ENCODE measurements at places on chromosomes 7 and 10. TPM values are rescaled to one million over a fixed set of nuclear protein-coding genes. Genes with fewer than 3 reads are reported as not detected.

ATOH7 gene
- total RNA-seq: 0.44 TPM

CUBN gene
- 0.46 TPM for total RNA-seq

GRCh38 chr7:17685141-17685540 is 255.2 kb downstream of the SNX13 start:
- H3K27me3 ChIP-seq: no peaks in the 10 kb centered on the region
- no peaks in the 10 kb centered on the region for H3K36me3 ChIP-seq
- peaks cover 4% of the 10 kb centered on the region for H3K4me1 ChIP-seq
- no peak for DNase-seq
- no peak overlapping the region for H3K4me3 ChIP-seq

GRCh38 chr10:97852840-97853405 is 3.3 kb downstream of the GOLGA7B start:
- H3K27me3 ChIP-seq: peaks cover 40% of the 10 kb centered on the region
- H3K4me3 ChIP-seq: no peak overlapping the region
- no peak for DNase-seq
- H3K27ac ChIP-seq: no peak overlapping the region
- no peaks in the 10 kb centered on the region for H3K36me3 ChIP-seq

GRCh38 chr10:122692744-122693143 is 6.9 kb downstream of the C10orf120 start:
- H3K27me3 ChIP-seq: peaks cover 6% of the 10 kb centered on the region
- no peaks in the 10 kb centered on the region for H3K36me3 ChIP-seq
- peaks cover 10% of the 10 kb centered on the region for H3K4me1 ChIP-seq
- no peak for DNase-seq
- no peak overlapping the region for H3K4me3 ChIP-seq
- H3K27ac ChIP-seq: no peak overlapping the region

- DNase-seq: no peak
- H3K27me3 ChIP-seq: no peaks in the 10 kb centered on the region
- H3K4me1 ChIP-seq: peaks cover 16% of the 10 kb centered on the region
- H3K36me3 ChIP-seq: no peaks in the 10 kb centered on the region
- H3K4me3 ChIP-seq: no peak overlapping the region
- H3K27ac ChIP-seq: 0 out of 2 replicates have a peak overlapping the region, but pooled peaks have one; percentile 34
Observed at GRCh38 chr7:26390016-26390415, 98.4 kb downstream of the SNX10 start.

ANKRD61 gene
- total RNA-seq: not detected

- no peaks in the 10 kb centered on the region for H3K27me3 ChIP-seq
- peak; percentile 56 for DNase-seq
- H3K36me3 ChIP-seq: no peaks in the 10 kb centered on the region
- peak within 1 kb of the TSS; percentile 84 for H3K4me3 ChIP-seq
- H3K27ac ChIP-seq: no peak within 1 kb of the TSS
- H3K4me1 ChIP-seq: peaks cover 17% of the 10 kb centered on the region
Observed at GRCh38 chr7:24283897-24284698, at the start of gene NPY. TSS of gene NPY (plus strand) at chr7:24284190. CDS start at chr7:24285241, 1,051 bp downstream.

GRCh38 chr7:127706766-127707165 is 54.8 kb downstream of the SND1 start:
- H3K36me3 ChIP-seq: peaks cover 80% of the 10 kb centered on the region
- no peaks in the 10 kb centered on the region for H3K4me1 ChIP-seq
- H3K4me3 ChIP-seq: no peak overlapping the region
- no peak for DNase-seq

INHBA gene
- 1.0 TPM for total RNA-seq

RRP12 gene
- 56.6 TPM for total RNA-seq

DNA sequence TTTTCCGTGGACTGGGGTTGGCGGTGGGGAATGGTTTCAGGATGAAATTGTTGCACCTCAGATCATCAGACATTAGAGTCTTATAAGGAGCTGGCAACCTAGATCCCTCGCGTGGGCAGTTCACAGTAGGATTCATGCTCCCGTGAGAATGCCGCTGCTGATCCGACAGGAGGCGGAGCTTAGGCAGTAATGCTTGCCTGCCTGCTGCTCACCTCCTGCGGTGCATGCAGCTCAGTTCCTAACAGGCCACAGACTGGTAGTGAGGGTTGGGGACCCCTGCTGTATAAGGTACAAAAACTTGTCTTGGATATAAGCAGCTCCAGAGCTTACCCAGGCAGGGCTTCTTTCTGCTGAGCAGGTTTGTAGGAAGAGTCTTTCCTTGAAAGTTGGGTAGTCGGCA is 53.9 kb downstream of the SHH start:
- peaks cover 42% of the 10 kb centered on the region for H3K36me3 ChIP-seq
- H3K4me3 ChIP-seq: no peak overlapping the region
- peak; percentile 44 for DNase-seq
- H3K27ac ChIP-seq: no peak overlapping the region

DNA sequence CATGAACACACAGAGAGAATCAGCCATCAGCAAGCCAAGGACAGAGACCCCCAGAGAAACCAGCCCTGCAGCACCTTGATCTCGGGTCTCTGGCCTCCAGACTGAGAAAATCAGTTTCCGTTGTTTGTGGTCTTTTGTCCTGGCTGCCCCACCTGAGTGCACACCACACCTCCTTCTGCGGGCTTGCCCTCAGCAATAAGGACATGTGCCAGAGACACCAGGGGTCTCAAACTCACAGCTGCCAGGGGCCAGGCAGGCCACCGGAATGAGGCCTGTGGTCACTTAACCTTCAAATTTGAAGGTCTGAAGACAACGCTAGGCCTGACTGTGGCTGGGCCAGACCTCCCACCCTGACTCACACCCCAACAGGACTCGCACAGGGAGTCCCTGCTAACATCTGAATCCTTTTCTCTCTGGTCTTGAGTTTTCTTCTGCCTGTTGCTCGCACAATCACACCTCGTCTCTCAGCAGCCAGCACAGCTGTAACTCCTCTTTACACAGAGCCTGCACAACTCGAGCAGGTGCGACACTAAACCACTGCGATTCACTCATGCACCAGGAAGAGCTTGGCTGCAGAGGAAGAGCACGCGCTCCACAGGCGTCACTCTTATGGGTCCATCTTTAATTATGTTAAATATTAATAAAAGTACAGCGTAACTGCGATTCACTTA is 86.2 kb downstream of the CHST15 start:
- H3K27me3 ChIP-seq: no peaks in the 10 kb centered on the region
- H3K27ac ChIP-seq: peak overlapping the region; percentile 62
- no peak for DNase-seq
- peaks cover 20% of the 10 kb centered on the region for H3K4me1 ChIP-seq
- H3K36me3 ChIP-seq: peaks cover 15% of the 10 kb centered on the region
- H3K4me3 ChIP-seq: no peak overlapping the region

DNA sequence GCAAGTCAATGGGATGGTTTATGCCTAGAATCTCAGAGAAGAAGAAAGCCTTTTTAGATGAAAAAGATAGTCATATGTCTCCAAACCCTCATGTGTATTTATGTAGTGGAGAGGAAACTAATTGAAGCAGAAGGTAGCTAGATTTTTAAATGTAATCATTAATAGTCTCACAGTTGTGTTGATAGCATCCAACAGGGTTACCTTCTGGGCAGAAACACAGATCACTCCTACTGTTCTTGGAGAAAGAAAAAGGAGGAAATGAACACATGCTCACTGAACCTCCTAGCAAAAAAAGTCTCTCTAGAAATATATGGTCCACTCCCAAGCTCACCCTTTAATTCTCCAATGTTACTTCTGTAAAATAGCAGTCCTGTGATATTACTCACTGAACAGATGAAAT is 777.2 kb upstream of the C7orf33 start:
- H3K36me3 ChIP-seq: no peaks in the 10 kb centered on the region
- H3K4me3 ChIP-seq: no peak overlapping the region
- H3K27ac ChIP-seq: no peak overlapping the region
- no peaks in the 10 kb centered on the region for H3K27me3 ChIP-seq
- H3K4me1 ChIP-seq: no peaks in the 10 kb centered on the region

DNA sequence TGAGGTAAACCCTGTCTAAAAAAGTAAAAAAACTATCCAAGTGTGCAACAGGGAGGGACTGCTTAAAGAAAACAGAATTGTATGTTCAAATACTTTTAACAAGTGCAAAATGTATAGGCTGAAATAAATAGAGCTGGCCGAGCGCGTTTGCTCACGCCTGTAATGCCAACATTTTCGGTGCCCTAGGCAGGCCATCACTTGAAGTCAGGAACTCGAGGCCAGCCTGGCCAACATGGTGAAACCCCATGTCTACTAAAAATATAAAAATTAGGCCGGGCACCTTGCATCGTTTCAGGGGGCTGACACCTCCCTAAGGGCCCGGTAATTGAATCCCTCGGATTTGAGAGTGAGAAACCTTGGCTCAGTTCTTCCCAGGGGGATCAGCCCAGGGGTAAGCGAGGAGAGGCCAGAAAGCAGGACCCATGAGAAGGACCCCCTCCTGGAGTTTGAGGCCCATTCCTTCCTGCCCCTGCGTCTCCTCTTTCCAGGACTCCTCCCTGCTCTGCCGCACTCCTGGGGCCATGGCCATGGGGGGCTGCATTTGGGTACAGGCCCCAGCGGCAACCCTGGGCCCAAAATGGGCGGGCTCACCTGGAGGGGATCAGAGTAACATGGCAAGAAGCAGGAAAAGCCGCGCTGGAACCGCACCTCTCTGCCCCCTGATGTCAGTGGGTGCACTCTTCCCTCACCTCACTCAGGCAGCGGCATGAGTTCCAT is 75.5 kb upstream of the TMEM248 start:
- peak overlapping the region; percentile 99 for H3K27ac ChIP-seq
- no peak for DNase-seq
- no peaks in the 10 kb centered on the region for H3K27me3 ChIP-seq
- peak overlapping the region; percentile 92 for H3K4me3 ChIP-seq

DNA sequence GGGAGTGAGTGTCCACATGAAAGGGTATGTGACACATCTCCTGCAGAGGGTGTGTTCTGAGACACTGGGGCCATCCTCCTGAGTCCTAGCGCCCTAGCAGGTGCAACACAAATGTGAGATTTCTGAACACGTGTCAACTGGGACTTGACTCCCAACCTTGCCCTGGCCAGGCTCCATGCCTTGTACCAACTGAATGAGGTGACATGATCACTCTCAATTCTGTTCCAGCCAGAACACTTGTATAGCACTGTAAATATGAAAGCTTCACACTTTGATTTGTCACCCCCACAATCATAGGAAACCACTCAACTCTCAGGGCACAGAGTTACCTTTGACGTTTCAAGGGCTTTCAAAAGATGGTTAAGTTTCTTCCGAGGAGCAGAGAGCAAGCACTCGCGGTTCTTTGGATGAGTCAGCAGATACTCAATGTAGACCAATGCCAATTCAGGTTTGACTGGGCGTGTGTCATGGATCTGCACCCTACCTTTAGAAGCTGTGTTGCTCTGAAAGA is 48.6 kb downstream of the NCAPG2 start:
- H3K4me1 ChIP-seq: peaks cover 12% of the 10 kb centered on the region
- no peak for DNase-seq
- no peak overlapping the region for H3K4me3 ChIP-seq
- peak overlapping the region; percentile 19 for H3K27ac ChIP-seq
- no peaks in the 10 kb centered on the region for H3K27me3 ChIP-seq

CRHR2 gene
- total RNA-seq: 0.09 TPM

DNA sequence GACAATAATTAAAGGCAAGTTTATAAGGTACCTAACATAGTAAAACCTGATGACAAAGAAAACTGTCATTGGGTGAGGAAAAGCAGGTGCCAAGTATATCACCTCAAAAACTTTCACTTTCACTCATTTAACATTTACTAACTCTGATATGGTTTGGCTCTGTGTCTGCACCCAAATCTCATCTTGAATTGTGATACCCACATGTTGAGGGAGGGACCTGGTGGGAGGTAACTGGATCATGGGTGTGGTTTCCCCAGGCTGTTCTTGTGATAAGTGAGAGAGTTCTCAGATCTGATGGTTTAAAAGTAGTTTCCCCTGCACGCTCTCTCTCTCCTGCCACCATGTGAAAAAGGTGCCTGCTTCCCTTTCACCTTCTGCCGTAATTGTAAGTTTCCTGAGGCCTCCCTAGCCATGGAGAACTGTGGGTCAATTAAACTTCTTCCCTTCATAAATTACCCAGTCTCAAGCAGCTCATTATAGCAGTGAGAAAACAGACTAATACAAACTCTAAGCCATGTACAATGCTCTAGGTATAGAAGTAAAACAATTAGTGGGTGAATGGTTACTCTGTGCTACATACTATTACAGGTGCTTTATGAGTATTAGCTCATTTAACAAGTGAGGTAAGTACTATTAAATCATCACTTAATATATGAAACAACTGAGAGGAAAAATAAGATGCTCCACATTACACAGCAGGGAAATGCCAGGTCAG is 199.0 kb downstream of the CHCHD3 start:
- H3K4me1 ChIP-seq: peaks cover 42% of the 10 kb centered on the region
- H3K4me3 ChIP-seq: no peak overlapping the region
- H3K36me3 ChIP-seq: peaks cover 3% of the 10 kb centered on the region
- no peaks in the 10 kb centered on the region for H3K27me3 ChIP-seq
- H3K27ac ChIP-seq: no peak overlapping the region

NME8 gene
- total RNA-seq: 1.5 TPM

DNA sequence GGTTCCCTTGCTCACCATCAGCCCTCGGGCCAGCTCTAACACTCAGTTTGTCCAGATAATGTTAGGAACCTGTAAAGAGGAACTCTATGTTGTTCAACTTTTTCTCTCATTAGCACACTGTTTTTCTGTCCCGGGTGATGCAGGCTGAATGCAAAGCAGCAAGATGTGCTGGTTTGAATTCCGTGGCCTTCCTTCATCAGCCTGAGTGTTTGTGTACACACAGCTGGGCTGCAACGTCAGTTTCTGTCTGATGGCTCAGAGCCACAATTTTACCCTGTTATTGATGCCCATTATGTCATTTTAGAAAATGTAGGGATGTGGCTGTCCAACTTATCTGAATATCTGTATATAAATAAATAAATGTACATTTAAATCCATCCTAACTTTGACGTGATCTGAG is 152.0 kb downstream of the PLPP4 start:
- no peak overlapping the region for H3K27ac ChIP-seq
- no peak overlapping the region for H3K4me3 ChIP-seq
- H3K4me1 ChIP-seq: peaks cover 16% of the 10 kb centered on the region
- 0 out of 2 replicates have a peak, but pooled peaks cover under 1% of the 10 kb centered on the region for H3K36me3 ChIP-seq
- no peak for DNase-seq

DNA sequence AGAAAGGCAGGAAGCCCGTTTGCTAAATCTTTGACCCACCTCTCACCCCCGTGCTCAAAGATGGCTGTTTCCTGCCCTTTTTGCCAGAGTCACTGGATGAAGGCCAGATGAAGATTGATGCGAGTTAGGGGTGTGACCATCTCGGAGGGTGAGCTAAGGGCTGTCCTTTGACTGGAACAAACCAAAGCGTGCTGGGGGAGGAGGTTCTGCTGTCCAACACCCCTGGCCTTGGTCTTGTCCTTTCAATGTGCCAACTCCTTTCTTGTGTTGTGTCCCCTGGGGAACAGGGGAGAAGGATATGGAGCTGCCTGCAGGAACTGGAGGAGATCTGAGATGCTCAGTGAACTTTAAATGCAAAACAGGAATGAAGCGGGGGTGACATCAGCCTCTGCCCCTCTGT is 90.3 kb upstream of the ADAM12 start:
- no peaks in the 10 kb centered on the region for H3K36me3 ChIP-seq
- H3K4me3 ChIP-seq: no peak overlapping the region
- no peaks in the 10 kb centered on the region for H3K27me3 ChIP-seq
- H3K4me1 ChIP-seq: peaks cover 21% of the 10 kb centered on the region
- no peak overlapping the region for H3K27ac ChIP-seq

TMEM178B gene
- total RNA-seq: 22.3 TPM

- no peaks in the 10 kb centered on the region for H3K4me1 ChIP-seq
- H3K27me3 ChIP-seq: peaks cover 97% of the 10 kb centered on the region
- DNase-seq: no peak
Observed at GRCh38 chr7:157596881-157597280, 260.1 kb downstream of the DNAJB6 start.

- DNase-seq: no peak
Observed at GRCh38 chr7:148492157-148492860, 98.3 kb upstream of the C7orf33 start.

GRCh38 chr10:73584737-73585136 is 6.4 kb downstream of the USP54 start:
- no peak overlapping the region for H3K4me3 ChIP-seq
- peaks cover 17% of the 10 kb centered on the region for H3K4me1 ChIP-seq
- H3K27ac ChIP-seq: no peak overlapping the region
- DNase-seq: no peak

Data from WTC11 (cell line).